Endothelial cell (in vitro differentiated cells): ENCODE measurements at places on chromosomes 7 and 10.

- H3K4me1 ChIP-seq, result no peaks in the 10 kb centered on the region
- no peak overlapping the region for H3K4me3 ChIP-seq
- H3K27ac ChIP-seq, result no peak overlapping the region
- no peak for DNase-seq
- H3K27me3 ChIP-seq, result no peaks in the 10 kb centered on the region
Measured at GRCh38 chr10:94123258-94123995, 129.7 kb downstream of the PLCE1 start.

DNA sequence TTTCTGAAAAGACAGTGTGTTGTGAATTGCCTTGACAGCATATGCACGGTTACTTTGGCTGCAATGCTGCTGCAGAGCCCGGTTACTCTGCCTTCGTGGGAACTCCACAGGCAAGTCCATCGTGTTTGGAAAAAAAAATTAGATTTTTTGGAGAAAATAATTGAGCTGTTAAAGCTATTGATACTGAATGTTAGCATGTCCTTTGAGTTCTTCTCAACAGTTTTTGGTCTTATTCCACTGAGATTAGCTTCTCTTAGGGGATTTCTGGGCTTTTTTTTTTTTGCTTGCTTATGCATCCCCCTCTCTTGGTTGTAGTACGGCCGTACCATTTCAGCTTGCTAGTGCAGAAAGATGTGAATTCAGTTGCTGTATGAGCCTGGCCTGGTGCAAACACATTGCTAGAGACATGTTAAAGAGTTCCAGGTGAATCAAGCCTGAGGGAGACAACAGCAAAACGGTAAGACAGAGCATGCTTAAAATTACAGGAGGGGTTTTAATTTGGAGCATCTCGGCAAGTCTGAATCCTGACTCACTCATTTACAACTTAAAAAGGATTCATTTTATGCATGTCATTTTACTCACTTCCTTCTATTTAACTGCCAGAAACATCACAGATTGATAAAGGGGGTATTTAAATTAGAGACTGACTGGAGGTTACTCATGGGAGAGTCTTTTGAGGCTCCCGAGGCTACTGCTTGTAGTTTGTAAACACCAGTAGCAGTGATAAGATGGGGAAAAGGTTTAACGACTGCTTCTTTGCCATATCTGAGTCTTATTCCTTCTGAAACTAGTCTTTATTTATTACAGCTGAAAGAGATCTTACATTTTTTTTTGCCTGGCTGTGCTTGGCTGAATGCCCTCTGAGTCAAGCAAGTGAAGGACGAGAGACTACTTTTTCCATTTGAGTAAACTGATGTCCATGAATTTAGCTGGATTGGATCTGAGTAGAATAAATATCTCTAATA is 113.7 kb downstream of the CDK14 start:
- no peak overlapping the region for H3K4me3 ChIP-seq
- no peaks in the 10 kb centered on the region for H3K36me3 ChIP-seq
- no peaks in the 10 kb centered on the region for H3K27me3 ChIP-seq
- H3K27ac ChIP-seq, result no peak overlapping the region

GRCh38 chr10:117107238-117107637 is 30.8 kb downstream of the VAX1 start:
- peaks cover 8% of the 10 kb centered on the region for H3K4me1 ChIP-seq
- no peak overlapping the region for H3K27ac ChIP-seq
- H3K36me3 ChIP-seq, result no peaks in the 10 kb centered on the region
- H3K27me3 ChIP-seq, result peaks cover 2% of the 10 kb centered on the region
- no peak overlapping the region for H3K4me3 ChIP-seq

GRCh38 chr7:112982441-112983063 is 104.1 kb downstream of the GPR85 start:
- no peak for DNase-seq
- H3K27ac ChIP-seq, result no peak overlapping the region
- no peaks in the 10 kb centered on the region for H3K4me1 ChIP-seq
- no peaks in the 10 kb centered on the region for H3K36me3 ChIP-seq
- H3K27me3 ChIP-seq, result no peaks in the 10 kb centered on the region
- no peak overlapping the region for H3K4me3 ChIP-seq

GRCh38 chr7:68474661-68475216 is 1123.5 kb upstream of the AUTS2 start:
- no peak overlapping the region for H3K27ac ChIP-seq
- no peak for DNase-seq
- no peaks in the 10 kb centered on the region for H3K4me1 ChIP-seq
- H3K4me3 ChIP-seq, result no peak overlapping the region
- peaks cover 5% of the 10 kb centered on the region for H3K36me3 ChIP-seq

- peak overlapping the region; percentile 40 for H3K27ac ChIP-seq
- no peak overlapping the region for H3K4me3 ChIP-seq
- H3K27me3 ChIP-seq, result no peaks in the 10 kb centered on the region
- no peak for DNase-seq
- peaks cover 2% of the 10 kb centered on the region for H3K4me1 ChIP-seq
- H3K36me3 ChIP-seq, result peaks cover 4% of the 10 kb centered on the region
Measured at GRCh38 chr7:28132959-28133870, 47.4 kb downstream of the JAZF1 start.

- H3K27ac ChIP-seq, result peak overlapping the region; percentile 34
- H3K27me3 ChIP-seq, result peaks cover 3% of the 10 kb centered on the region
- H3K4me3 ChIP-seq, result peak overlapping the region; percentile 29
- H3K36me3 ChIP-seq, result peaks cover 59% of the 10 kb centered on the region
Measured at GRCh38 chr10:33240931-33241330, 93.5 kb downstream of the NRP1 start.

- DNase-seq, result no peak
- no peak overlapping the region for H3K27ac ChIP-seq
- peaks cover 45% of the 10 kb centered on the region for H3K4me1 ChIP-seq
- H3K27me3 ChIP-seq, result peaks cover 9% of the 10 kb centered on the region
Measured at GRCh38 chr10:5466451-5467206, 32.7 kb downstream of the CALML5 start.

- no peak for DNase-seq
- peaks cover 22% of the 10 kb centered on the region for H3K36me3 ChIP-seq
- no peak overlapping the region for H3K4me3 ChIP-seq
- peaks cover 2% of the 10 kb centered on the region for H3K27me3 ChIP-seq
- no peaks in the 10 kb centered on the region for H3K4me1 ChIP-seq
Measured at GRCh38 chr10:13337827-13338196, 10.3 kb downstream of the SEPHS1 start.

DNA sequence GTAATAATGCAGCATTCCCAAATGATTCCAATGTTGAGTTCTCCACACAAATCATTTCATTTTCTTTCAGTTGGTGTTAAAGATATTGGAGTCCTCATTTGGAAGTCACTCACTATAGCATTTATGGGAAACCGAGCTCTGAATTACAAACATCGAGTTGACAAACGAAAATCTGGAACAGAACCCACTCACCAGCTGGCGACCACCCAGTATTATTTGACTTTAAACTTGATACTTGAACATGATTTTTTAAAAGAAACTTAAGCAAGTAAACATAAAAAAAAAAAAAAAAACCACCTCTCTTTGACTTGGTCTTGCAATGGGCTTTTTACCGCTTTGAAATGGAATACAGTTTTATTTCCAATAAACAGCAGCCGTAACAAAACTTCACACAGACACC is 576.6 kb upstream of the C7orf33 start:
- no peak overlapping the region for H3K4me3 ChIP-seq
- no peaks in the 10 kb centered on the region for H3K4me1 ChIP-seq
- no peaks in the 10 kb centered on the region for H3K27me3 ChIP-seq

- H3K4me1 ChIP-seq, result peaks cover 10% of the 10 kb centered on the region
- no peak overlapping the region for H3K4me3 ChIP-seq
- no peak overlapping the region for H3K27ac ChIP-seq
- peaks cover 3% of the 10 kb centered on the region for H3K36me3 ChIP-seq
Measured at GRCh38 chr10:59829601-59830000, 76.3 kb upstream of the MRLN start.

GRCh38 chr7:83655951-83656556 is 7.1 kb upstream of the SEMA3E start:
- no peak overlapping the region for H3K4me3 ChIP-seq
- no peaks in the 10 kb centered on the region for H3K36me3 ChIP-seq
- H3K4me1 ChIP-seq, result no peaks in the 10 kb centered on the region
- peaks cover 2% of the 10 kb centered on the region for H3K27me3 ChIP-seq

- H3K4me1 ChIP-seq, result peaks cover 43% of the 10 kb centered on the region
- H3K4me3 ChIP-seq, result no peak overlapping the region
- no peak overlapping the region for H3K27ac ChIP-seq
- no peak for DNase-seq
- H3K36me3 ChIP-seq, result no peaks in the 10 kb centered on the region
Measured at GRCh38 chr10:73932620-73933112, 21.7 kb downstream of the PLAU start.

DNA sequence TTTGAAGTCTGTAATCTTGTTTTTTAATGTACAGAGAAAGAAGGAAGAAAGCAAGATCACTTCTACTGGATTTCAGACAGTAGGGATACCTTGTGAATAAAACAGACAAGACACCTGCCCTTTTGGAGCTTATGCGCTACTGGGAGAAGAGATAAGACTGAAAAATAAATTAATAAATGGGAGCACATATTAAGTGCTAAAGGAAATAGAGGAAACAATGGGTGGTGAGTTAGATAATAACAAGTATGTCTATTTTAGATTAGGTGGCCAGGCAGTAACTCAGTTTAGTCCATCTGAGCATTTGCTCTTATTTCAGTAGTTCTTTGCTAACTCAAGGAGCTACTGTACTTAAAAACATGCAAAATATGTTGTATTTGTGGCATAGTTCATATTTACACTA is 15.9 kb downstream of the MIOS start:
- H3K36me3 ChIP-seq, result no peaks in the 10 kb centered on the region
- no peak for DNase-seq
- H3K27me3 ChIP-seq, result no peaks in the 10 kb centered on the region
- H3K27ac ChIP-seq, result no peak overlapping the region
- H3K4me1 ChIP-seq, result no peaks in the 10 kb centered on the region

GRCh38 chr10:104323760-104324201 is 14.5 kb downstream of the ITPRIP start:
- DNase-seq, result no peak
- no peak overlapping the region for H3K4me3 ChIP-seq
- H3K36me3 ChIP-seq, result peaks cover 7% of the 10 kb centered on the region
- peaks cover 24% of the 10 kb centered on the region for H3K27me3 ChIP-seq

DNA sequence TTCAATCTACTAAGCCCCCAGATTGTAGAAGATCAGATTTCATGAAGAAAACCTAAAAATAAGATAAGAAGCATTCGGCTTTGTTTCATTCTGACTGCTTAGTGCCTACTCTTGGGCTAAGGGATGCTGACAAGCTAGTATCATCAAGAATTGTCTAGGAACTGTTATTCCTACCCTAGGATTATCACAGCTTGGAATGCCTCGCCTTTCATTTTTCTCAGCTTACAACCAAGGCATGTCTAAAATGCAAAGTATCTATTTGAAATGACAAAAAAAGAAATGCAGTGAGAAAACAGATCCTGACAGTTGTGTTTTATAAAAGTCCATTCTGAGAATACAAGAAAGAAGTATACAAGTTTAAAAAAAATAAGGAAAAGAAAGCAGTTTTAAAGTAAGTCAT is 441.0 kb downstream of the KCNMA1 start:
- H3K4me3 ChIP-seq, result no peak overlapping the region
- H3K4me1 ChIP-seq, result no peaks in the 10 kb centered on the region
- no peak for DNase-seq
- H3K27me3 ChIP-seq, result peaks cover 5% of the 10 kb centered on the region
- no peak overlapping the region for H3K27ac ChIP-seq

DNA sequence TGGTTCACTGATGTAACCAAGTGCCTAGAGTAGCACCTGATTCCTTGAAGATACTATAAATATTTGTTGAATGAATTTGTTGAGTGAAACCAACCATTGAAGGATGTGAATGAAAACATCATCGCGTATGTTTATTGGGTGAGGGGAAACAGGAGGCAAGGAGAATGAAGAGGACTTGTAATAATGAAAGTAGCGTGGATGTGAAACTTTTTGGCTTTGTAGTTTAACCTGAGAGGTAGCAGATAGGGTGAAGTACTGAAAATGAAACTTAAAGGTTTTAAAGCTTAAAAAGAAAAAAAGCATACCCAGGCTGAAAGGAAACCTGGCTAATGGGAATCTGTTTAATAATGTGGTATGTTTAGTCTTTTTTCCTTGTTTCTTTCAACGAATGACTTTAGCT is 5.2 kb downstream of the CCNY start:
- DNase-seq, result no peak
- H3K4me3 ChIP-seq, result no peak overlapping the region
- H3K27ac ChIP-seq, result no peak overlapping the region
- peaks cover 6% of the 10 kb centered on the region for H3K36me3 ChIP-seq
- H3K4me1 ChIP-seq, result peaks cover 51% of the 10 kb centered on the region

GRCh38 chr10:18500576-18500975 is 150.8 kb downstream of the NSUN6 start:
- DNase-seq, result no peak
- no peaks in the 10 kb centered on the region for H3K36me3 ChIP-seq
- H3K27me3 ChIP-seq, result peaks cover 3% of the 10 kb centered on the region
- no peak overlapping the region for H3K4me3 ChIP-seq
- peaks cover 5% of the 10 kb centered on the region for H3K4me1 ChIP-seq

DNA sequence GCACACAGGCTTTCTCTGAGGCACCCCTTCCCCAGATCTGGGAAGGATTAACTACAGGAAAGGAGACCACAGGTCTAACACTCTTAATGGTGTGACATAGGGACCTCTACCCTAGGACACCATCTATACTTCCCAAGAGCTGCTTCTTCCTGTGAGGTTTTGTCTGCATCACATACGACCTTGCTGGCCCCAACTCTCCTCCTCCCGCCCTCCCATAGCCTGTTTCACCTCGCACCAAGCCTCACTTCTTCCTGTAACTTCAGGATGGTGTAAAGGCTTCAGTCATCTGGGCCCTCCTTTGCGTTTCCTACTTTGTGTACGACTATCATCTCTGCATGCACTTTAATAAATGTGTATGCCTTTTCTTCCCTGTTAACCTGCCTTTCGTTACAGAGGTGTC is 274.3 kb downstream of the KLF6 start:
- no peak overlapping the region for H3K27ac ChIP-seq
- H3K36me3 ChIP-seq, result no peaks in the 10 kb centered on the region
- no peaks in the 10 kb centered on the region for H3K27me3 ChIP-seq
- no peaks in the 10 kb centered on the region for H3K4me1 ChIP-seq
- H3K4me3 ChIP-seq, result no peak overlapping the region

DNA sequence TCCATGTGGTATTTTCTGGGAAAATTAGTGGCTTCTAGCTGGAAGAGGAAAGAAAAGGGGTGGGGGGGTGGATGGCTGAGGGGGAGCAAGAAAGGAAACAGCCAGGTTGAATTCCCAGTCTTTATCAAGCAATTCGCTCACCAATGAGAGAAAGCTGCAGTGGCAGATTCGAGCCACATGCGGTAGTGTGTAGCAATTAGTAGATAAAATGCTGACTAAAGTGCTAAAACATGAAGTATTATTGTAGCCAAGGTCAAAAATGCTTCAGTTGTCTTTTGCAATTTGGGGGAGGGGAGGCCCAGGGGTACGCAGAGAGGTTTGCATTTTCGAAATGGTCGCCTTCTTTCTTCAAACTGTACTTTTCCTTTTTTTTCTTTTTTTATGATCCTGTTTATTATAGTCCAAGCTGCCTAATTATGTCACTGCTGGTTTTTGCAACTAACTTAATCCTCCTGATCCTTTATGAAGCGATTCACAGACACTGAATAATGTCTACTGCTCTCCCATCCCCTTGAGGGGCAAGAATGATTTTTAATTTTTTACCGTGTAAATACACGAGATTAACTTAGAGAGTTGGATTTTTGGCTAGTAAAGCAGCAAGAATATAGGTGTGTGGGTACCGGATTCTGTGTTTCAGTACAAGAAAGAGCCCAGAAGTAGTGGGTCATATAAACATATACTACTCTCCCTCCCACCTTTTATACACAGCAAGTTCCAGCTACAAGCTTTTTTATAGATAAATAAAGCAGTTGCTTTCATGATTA is 3.6 kb upstream of the ARID5B start:
- H3K27me3 ChIP-seq, result peaks cover 1% of the 10 kb centered on the region
- no peak overlapping the region for H3K27ac ChIP-seq
- H3K4me3 ChIP-seq, result peak overlapping the region; percentile 87
- peak; percentile 29 for DNase-seq
